Fibroblast of lung (primary cell): ENCODE measurements at places on chromosomes 7 and 10. TPM values are rescaled to one million over a fixed set of nuclear protein-coding genes. Genes with fewer than 3 reads are reported as not detected.

PCDH15 gene
- 0.09 TPM in 1 of 2 replicates, not detected in the other for polyA plus RNA-seq

WIPF3 gene
- 0.02 TPM in 1 of 2 replicates, not detected in the other for polyA plus RNA-seq

AKR1C8 gene
- polyA plus RNA-seq = not detected in 2 replicates

COG5 gene
- 32.7 and 40.3 TPM in 2 replicates for polyA plus RNA-seq

RPEL1 gene
- 0.09 and 0.18 TPM in 2 replicates for polyA plus RNA-seq

ARHGAP22 gene
- polyA plus RNA-seq = 10.4 and 21.2 TPM in 2 replicates

COL26A1 gene
- 0.06 TPM in 1 of 2 replicates, not detected in the other for polyA plus RNA-seq

PLXNA4 gene
- 1.5 and 2.4 TPM in 2 replicates for polyA plus RNA-seq

PAPSS2 gene
- polyA plus RNA-seq = 175 and 286 TPM in 2 replicates

VGF gene
- 0.14 TPM in 1 of 2 replicates, not detected in the other for polyA plus RNA-seq
